ENCODE measurements at places on chromosomes 5 and 9.
A peak's percentile ranks its signal among the peaks of the same experiment; 100 is the strongest.

GRCh38 chr5:153584960-153585359 lies 94.5 kb downstream of the GRIA1 start:
- no peak for DNase-seq

DNA sequence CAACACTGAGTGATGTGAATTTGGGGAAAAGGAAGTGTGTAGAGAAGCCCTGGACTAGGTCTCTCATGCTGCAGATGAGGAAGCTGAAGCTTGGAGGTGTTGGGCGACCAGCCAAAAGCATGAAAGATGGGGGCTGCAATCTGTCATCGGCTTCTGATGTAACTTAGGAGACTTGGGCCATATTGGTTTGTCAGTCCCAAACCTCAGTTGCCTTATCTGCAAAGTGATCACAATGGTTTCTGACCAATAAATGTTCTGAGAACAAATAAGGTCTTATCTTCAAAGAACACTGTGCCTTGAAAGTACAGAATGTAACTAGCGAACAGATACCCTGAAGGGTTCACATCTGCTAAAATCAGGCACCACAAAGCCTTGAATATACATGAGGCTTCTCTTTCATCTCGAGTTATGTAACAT lies 198.4 kb upstream of the NR3C1 start:
- DNase-seq: no peak

GRCh38 chr9:87753313-87753712 lies 27.4 kb downstream of the CTSL start:
- DNase-seq: no peak

- no peak for DNase-seq
These were observed 295.1 kb downstream of the TLE1 start for GRCh38 chr9:81393985-81394811.

GRCh38 chr9:16873126-16873802 lies 2.8 kb upstream of the BNC2 start:
- no peak for DNase-seq

GRCh38 chr9:87678650-87679355 lies 47.1 kb upstream of the CTSL start:
- peak; percentile 71 for DNase-seq

DNA sequence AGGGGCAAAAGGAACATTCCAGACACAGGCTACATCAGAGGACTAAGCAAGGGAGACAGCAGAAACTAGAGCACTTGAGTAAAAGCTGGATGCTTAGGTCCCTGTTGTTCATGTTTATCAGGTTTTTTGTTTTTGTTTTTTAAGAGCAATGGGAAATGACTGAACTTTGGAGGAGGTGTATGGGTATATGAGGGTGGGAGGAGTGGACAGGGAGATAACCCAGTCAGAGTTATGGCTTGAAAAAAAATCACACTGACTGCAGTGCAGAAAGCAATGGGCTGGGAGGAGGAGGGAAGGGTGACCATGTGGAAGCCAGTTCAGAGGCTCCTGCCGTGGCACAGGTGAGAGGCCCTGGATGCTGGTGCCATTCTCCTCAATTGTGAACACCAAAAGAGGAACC lies 77.6 kb downstream of the CD180 start:
- no peak for DNase-seq

DNA sequence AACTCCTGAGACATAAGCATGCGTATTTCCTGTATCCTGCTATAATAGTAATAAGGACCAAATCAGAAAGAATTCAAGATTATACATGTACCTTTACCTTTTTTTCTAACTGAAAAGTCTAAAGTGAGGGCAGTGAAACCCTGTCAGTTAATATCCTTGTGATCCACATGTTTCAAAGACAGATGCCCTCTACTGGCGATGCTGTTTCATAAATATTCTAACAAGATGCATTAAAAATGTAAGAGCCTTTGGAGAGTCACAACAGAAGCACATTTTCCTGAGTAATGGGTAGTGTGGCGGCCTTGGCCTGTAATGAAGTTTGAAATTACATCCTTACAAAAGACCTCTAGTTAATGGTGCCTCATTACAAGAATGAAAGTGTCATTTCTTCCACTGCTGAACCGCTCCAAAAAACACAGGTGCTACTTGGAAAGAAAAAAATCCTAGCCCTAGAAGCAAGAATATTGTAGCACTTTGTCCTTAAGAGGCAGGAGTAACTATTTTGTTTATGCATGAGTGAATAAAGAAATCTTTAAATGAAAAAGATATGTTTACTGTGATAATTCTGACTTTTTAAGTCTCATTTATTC lies 232.6 kb downstream of the EPB41L4A start:
- no peak for DNase-seq

DNA sequence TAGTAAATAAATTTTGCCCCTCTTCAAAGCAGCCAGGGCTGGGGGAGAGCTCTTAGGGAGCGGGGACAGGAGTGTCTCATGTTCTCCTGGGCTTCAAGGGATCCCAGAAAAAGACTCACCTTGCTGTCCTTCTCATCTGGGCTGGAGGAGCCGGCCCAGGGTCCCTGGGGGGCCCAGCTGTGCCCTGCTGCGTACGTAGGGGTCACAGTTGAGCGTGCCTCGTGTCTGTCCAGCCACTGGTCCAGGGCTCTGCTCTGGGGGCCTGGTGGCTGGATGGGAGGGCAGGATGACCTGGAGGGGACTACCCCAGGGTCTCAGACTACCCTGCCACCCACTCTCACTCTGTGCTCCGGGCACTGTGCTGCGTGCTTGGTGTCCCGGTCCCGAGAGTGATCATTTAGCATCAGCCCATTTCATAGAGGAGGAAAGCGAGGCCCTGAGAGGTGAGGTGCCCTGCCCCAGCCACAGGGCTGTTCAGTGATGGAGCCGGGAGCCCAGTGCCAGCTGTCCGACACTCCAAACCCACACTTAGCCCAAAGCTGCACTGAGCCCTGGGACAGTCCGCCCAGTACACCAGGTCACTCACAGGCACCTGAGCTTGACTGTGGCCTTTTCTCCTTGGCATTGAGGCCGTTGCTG lies 26.2 kb upstream of the TDRD7 start:
- DNase-seq: no peak

DNA sequence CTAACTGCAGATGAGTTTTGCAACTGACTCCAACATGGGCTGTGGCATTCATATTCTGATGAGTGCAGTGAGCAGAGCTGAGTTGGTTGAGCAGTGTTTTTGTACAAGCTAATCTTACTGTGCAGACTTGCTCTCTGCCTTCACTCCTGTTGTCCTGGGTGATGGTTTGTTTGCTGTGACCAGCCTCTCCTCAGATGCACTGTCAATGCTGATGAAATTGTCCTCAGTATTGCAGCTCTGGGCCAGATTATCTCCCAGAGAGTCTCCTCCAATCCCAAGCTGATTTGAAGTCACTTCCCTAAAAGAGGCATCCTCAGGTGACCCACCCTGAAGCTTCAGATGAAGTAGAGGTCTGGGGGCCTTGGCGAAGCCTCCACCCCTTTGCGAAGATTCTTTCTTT lies 581.8 kb downstream of the ACTL7B start:
- no peak for DNase-seq

GRCh38 chr5:26482076-26482809 lies 556.1 kb downstream of the CDH9 start:
- no peak for DNase-seq

- DNase-seq: no peak
These were observed 13.8 kb downstream of the GSN start for GRCh38 chr9:121281614-121282276.

DNA sequence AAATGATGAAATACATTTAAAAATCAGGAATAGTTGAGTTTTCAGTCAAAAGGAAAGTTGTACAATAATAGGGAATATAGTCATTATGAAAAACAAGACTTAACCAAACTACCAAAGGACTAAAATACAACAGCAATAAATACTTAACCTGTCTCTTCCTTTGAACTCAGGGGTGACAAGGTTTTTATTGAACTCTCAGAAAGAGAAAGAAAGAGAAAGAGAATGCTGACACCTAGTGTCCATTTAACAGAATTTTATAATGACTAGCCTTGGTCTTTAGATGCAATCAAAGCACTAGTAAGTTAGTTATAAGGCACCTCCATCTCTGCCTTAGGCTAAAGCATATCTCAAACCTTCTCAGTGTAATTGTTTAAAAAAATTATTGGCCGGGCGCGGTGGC lies 47.5 kb downstream of the UIMC1 start:
- no peak for DNase-seq

DNA sequence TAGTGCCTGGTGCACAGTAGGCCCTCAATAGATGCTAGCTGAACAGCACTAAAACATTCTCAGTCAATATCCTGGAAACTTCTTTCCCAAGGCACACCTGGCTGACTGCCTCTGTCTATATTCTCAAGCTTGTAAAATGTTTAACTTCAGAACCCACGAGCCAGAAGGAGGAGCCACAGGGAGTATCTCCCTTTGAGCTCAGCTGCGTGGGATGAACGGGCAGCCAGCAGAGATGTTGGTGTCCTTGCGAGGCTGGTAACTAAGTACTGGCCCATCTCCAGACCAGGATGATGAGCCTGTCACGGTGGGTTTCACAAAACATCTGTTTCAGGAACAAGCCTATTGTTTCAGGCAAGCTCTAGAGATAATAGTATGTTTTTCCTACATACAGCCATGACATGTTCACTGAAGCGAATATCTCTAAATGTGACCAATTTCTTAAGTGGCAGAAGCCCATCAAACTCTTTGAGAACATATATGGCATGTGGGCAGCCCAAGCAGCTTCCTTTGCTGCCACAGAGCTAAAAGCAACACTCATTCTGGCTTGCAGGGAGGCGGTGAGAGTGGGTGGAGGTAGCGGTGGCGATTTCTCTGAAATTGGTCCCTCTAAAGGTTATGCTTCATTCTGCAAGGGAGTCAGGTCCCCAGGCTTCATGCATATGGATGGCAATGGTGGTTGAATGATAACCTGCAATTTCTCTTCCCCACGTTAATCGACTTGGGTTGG lies 206.2 kb downstream of the TTLL11 start:
- no peak for DNase-seq

DNA sequence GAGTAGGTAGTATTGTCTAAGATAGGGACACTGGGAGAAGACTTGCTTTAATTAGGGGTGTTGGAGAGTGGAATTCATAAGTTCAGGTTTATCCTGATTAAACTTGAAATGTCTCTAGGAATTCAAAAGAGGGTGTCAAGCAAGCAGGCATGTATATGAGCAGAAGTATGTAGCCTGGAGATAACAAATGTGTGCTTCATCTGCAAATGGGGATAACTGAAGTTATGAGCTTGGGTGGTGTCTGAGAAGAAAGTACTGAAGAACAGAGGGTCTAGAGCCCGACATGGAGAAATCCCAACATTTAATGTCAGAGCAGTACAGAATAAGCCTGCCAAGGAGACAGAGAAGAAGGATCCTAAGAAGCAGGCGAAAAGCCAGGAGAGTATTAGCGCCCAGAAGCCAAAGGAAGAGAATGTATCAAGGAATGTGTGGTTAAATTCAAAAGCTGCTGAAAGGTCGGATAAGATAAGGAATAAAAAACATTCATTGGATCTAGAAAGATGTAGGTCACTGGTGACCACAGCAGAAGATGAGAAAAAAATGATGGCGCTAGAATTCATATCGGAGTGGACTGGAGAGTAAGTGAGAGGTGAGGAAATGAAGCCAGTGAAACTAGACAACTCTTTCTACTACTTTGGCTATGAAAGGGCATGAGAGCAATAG lies 401.5 kb upstream of the PIK3R1 start:
- no peak for DNase-seq

- DNase-seq: no peak
These were observed 1051.3 kb upstream of the DMAC1 start for GRCh38 chr9:8850914-8851313.

DNA sequence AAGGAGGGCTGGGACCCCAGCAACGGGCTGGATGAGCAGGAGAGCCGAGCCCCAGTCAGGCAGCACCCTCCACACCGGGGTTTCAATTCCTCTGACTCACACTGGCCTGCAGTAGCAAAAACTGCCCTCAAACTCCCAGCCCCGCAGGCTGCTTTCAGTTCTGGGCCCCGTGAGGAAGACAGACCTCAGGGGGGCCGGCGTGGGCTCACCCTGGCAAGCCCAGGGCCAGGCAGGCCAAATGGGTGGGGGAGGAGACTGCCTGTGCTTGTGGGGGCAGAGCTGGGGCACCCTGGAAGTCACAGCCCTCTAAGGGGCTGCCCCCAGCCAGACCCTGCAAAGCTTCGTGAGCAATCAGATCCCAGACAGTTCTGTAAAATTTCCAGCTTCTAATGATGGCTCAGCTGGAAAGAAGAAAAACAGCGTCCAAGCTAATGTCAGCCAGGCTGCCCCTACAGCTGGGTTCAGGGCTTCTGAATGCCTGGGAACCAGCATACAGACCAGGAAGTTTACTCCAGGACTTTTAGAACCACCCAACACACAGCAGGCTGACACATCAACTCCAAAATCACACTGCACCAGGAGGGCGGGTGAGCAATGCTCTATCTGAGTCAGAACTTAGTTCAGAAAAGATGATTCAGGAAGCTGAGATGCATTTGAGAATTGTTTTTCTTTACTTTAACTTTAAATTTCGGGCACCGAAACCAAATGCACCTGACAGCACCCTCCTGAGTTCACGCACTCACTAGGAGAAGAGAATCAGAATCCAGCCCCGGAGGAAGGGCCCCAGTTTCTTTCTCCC lies 34.7 kb downstream of the LPCAT1 start:
- no peak for DNase-seq

DNA sequence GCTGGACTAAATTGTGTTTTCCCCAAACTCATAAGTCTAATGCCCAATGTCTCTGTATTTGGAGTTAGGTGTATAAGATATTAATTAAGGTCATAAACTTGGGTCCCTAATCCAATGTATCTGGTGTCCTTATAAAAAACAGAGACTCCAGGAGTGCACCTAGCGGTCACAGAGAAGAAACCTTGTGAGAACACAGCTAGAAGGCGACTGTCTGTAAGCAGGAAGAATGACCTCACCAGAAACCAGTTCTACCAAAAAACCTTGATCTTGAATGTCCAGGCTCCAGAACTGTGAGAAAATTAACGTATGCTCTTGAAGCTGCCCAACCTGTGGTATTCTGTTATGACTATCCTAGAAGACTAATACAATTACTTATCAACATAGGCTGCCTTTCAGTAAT lies 591.7 kb upstream of the PTPRD start:
- DNase-seq: no peak

DNA sequence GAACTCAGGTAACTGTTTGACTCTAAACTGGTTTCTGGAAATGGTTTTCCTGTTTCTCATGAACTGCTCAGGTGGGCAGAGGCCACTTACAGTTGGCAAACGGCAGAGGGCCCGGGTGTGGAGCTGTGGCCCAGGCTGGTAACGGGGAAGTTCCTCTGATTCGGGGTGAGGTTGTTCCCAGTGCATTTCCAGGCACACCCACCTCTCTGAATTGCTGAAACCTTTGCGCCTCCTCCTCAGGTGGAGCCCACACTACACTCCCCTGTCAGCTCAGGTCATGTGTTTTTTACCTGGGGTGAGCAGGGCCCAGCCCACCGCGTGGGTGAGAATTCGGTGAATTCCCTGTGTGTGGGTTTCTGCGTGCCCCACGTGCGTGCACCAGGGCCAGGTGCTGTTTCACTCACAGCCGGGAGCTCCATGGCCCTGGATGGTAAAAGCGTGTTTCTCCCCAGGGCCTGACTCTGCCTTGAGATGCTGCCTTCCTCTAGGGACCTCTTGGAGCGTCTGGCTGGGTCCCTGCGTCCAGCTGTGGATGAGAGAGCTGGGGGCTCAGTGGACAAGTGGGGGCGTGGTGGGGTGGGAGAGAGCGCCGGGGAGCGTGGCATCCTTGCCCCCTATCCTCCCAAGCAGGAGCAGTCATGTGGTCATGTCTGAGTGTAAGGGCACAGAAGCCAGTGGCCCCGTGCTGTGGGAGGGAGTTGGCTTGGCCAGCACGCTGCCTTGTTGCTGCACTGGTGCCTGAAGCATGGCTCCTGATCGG lies 33.5 kb upstream of the LPCAT1 start:
- DNase-seq: no peak

All from mesothelial cell of epicardium (in vitro differentiated cells).